ENCODE measurements at places on chromosomes 6 and 20.

GRCh38 chr6:108961985-108962384 lies 113.8 kb downstream of the ARMC2 start:
- DNase-seq = no peak

DNA sequence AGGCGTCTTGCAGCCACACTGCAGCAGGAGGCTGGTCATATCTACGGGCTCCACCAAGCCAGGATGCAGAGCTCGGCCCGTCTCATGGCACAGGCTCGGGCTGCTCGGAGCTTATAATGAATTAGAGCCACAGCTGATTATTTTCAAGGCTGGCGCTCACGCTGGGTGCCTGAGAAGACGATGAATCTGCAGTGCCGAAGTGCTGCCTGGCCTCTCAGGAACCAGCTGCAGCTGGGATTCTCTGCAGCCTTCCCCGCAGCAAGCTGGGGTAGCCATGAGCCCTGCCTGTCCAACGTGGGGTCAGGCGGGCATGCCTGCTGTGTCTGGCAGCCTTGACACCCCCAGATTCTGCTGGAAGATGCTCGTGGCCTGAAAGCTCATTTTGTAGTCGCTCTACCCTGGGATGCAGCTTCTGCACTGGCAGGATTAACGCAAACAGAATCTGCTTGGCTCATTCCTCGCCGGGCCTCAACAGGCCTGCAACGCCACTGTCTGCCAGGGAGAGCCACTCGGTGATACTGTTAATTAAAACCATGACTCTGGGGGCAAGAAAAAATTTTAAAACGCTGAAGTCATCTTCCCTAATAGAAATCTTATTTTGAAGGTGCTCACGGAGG lies 104.3 kb downstream of the CDH26 start:
- no peak for DNase-seq

DNA sequence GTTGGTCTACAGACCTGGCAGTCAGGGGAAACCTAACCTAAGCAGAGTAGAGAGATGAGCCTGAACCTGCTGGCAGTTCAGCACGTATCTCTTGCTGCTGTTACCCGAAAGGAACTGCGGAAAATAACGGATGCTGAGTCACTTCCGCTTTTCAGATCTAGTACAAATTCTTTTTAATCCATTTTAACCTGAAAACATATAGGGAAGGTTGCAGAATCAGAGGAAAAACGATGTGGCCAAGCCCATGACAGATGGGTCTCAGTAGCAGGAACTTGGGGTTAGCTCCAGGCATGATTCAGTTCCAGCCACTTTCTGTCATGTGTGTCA lies 351.9 kb upstream of the PRND start:
- no peak for DNase-seq

- DNase-seq = no peak
Measured at GRCh38 chr6:39296745-39297640, 17.2 kb downstream of the KCNK17 start.

GRCh38 chr6:121309768-121310469 lies 24.4 kb downstream of the TBC1D32 start:
- DNase-seq = no peak

- no peak for DNase-seq
Measured at GRCh38 chr6:128282961-128283360, 237.4 kb downstream of the PTPRK start.

GRCh38 chr6:131765804-131766135 lies 42.0 kb upstream of the ENPP1 start:
- DNase-seq = no peak

DNA sequence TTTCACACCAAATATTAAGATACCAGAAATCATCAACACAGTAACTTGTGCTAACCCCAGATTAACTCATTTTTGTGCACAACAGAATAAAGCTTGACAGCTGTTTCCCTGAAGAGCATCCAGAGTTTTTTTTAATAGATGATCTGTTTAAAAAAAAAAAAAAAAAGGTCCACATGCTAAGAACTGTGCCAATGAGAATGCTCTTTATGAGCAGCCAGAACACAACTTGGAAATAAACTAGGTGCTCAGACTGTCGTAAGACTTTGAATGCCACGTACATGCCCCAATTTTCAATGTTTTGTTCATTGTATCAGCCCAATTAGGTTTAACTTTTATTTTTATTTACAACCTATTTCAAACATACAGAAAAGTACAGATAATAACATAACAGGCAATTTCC lies 47.3 kb downstream of the STAU1 start:
- DNase-seq = no peak

DNA sequence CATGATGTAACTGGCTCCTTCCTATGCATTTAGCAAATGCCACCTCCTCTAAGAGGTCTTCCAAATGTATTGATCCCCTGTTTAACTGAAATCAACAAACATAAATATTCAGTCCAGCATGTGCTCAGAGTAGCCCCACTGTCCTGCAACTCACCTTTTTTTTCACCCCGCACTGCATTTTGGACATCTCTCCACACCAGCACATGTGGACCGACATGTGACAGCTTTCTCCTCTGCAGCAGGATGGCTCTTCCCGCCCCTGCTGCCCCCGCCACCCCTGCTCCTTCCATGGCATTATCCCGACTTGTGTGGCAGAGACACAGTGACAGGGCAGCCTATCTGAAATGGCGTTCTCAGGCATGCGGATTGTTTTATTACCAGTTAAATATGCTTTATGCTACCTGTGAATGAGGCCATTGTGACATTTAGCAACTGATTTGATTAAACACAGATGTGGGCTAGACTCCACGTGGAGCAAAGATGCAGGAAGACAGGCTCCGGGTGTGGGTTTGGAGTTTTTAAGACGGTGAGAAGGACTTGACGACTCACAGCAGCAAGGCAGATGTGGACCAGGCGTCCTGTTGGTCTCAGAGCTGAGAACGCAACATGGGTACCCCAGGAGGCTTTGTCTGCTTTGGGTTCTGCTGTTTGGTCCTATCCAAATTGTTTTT lies 161.2 kb downstream of the EYA2 start:
- no peak for DNase-seq

DNA sequence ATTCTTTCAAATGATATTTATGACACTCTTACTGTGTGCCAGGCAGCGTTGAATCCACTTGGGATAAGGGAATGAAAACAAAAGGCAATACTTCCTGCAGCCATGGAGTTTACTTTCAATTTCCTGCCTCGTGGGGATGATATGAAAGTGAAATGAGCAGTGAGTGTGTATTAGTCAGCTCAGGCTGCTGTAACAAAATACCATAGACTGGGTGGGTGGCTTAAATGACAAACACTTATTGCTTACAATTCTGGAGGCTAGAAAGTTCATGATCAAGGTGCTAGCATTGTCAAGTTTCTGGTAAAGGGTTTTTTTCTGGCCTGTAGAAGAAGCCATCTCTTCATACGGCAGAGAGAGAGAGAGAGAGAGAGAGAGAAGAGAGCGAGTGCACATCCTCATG lies 41.7 kb downstream of the TSHZ2 start:
- no peak for DNase-seq

DNA sequence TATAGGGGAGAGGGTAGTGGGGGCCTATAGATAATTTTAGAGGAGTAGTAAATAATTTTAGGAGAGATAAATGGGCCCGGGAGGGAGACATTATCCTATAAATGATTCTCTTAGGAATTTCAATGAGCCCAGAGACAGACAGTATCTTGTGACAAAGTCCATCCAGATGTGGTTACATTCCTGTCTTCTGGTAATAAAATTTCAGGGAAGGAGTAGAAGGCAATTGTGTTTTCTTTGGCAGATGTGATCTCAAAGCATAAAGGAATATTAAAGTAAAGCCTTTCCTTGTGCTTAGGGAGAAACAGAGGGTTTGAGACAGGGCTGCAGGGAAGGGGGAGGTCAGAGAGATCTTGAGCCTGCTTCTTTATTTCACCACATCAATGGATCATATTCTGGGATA lies 979.8 kb upstream of the GJE1 start:
- no peak for DNase-seq

DNA sequence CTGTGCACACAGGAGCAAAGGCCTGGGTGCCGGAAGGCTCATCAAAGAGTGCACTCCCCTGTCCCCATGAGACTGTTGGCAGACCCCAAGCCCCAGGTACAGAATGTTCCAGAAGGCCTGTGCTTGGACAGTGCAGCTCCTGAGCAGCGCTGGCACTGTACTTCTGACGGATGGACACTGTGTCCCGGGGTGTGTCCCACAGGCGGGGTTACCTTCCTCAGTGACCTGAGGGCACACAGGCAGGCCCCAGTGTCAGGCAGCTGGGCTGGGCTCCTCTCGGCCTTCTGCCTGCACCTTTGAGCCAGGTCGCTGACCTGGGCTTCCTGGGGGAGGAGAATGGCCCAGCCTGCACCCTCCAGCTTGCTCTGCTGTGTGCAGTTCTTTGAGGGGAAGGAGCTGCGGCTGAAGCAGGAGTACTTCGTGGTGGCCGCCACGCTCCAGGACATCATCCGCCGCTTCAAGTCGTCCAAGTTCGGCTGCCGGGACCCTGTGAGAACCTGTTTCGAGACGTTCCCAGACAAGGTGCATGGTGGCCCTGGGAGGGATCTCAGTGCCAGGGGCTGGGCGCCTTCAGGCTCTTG lies 30.1 kb downstream of the PYGB start:
- no peak for DNase-seq

DNA sequence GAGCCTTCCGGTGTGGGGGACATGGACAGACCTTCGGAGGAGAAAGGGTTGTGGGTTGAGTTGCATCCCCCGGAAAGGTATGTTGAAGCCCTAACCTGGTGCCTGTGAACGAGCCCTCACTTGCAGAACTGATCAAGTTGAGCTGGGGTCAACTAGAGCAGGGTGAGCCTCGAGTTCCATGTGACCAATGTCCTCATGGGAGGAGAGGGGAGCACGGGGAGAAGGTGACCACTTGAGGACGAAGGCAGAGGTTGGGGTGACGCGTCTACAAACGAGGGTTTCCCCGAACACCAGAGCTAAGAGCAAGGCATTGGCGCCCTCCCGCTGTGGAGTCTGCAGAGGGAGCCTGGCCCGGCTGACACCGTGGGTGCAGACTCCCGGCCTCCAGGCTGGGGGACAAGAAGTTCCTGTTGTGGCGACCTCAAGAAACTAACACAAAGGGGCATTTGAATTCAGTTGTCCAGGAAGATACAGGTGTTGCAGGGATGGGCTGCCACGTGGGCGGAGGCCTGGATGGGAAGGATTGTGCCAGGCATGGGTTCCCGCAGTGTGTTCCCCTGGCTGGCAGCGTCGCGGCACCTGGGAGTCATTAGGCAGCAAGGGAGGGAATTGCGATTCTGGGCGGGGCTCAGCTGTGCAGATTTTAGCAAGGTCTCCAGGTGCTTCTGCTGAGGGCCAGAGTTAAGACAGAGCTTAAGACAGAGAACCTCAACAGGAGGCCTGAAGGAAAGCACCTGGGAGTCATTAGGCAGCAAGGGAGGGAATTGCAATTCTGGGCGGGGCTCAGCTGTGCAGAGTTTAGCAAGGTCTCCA lies 20.4 kb upstream of the UNC93A start:
- no peak for DNase-seq

DNA sequence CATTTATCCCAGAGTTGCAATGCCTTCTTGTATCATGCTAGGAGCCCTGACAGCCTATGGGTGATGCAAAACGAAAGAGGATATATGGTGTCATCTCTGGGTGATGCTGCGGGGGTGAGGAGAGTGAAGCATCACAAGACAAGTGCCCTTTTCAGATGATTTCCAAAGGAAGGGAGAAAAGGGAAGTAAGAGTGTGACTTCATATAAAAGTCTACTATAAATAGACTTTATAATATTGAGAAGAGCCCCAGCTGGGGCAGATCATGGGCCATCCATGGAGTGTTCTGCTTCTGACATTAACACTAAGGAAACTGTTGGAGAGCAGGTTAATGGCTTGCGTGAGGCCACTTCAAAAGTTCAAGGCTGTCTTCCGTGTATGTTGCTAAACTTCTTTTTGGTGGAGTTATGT lies 4.4 kb downstream of the CD83 start:
- DNase-seq = no peak

DNA sequence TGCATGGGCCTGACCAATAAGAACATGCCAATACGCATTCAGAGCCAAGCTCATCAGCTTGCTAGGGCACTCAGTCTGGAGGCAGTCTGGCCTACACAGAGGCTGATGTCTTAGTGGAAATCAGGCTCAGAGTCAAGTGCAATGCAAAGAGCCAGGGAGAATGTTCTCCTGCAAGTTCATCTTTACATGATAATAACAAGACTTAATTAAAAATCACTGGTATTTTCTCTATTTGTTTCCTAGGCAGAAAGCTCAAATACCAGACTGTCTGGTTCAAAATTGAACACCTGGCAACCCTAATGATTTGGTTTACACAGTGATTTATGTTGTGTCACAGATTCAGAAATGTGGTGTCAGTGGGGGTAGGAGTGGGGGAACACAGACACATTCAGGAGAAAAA lies 689.3 kb upstream of the FLRT3 start:
- no peak for DNase-seq

DNA sequence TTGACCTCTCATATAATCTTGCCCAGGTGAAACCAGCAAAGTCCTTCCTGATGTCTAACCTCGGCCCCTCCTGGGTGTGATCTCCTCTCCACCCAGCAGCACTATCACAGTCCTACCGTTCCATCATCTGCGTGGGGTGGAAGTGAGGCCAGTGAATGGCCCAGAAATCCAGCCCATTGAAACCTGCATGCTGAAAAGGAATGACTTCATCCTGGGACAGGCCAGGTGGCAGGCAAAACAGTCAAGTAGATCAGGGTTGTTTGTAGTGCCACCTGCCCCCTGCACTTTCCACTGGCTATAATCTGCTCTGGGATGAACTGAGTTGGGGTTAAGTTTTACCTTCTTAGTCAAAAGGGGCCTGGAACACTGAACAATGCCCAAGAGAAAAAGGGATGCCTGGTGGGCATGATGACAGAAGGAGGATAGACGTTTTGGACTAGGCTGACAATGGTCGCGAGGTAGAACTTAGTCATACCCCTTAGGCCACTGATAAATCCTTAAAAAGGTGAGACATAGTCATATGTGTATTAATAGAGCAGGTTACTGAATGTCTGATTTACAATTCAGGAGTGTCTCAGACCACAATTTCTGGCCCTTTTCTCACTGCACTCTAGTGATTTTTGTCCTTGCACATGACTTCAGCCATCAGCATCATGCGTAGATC lies 8.1 kb upstream of the HSP90AB1 start:
- no peak for DNase-seq

- no peak for DNase-seq
Measured at GRCh38 chr20:3815703-3816315, 4.5 kb upstream of the AP5S1 start.

DNA sequence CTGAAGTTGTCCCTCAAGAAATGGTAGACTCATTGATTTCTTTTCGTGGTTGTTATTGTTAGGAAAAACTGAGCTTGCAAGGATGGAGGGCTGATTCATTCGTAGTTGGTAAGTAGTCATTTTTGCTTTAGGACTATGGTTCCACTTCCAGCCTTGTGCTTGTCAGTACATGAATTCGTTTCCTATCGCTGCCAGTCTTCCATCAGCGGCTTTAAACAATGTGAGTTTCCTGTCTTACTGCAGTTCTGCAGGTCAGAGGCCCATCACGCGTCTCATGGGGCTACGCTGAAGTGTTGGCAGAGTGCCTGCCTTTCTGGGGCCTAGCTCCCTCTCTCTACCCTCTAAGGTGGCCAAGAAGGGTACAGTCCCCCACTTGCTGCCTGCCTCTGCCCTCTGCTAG lies 11.4 kb upstream of the MDFI start:
- DNase-seq = no peak

DNA sequence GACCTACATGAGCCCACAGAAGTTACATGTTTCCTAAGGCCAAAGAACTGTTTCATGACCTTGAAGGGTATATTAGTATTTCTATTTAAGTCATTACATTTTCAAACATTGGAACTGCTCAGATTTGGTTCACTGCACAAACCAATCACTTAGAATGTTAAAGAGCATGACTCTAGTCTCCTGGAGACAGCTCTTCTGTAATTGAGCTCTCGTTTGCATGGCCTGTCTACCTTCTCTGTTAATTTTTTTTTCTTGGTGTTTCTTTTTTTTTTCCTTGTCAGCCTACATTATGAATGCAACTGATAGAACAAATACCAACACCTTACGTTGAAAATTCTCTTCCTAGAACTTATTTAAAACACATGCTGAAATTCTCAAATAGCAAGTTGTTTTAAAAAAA lies 860.2 kb upstream of the MAP3K7 start:
- no peak for DNase-seq
